ENCODE measurements at places on chromosomes 6 and 20.

GRCh38 chr20:3307725-3308124, 68.7 kb upstream of the SLC4A11 start:
- DNase-seq = no peak

DNA sequence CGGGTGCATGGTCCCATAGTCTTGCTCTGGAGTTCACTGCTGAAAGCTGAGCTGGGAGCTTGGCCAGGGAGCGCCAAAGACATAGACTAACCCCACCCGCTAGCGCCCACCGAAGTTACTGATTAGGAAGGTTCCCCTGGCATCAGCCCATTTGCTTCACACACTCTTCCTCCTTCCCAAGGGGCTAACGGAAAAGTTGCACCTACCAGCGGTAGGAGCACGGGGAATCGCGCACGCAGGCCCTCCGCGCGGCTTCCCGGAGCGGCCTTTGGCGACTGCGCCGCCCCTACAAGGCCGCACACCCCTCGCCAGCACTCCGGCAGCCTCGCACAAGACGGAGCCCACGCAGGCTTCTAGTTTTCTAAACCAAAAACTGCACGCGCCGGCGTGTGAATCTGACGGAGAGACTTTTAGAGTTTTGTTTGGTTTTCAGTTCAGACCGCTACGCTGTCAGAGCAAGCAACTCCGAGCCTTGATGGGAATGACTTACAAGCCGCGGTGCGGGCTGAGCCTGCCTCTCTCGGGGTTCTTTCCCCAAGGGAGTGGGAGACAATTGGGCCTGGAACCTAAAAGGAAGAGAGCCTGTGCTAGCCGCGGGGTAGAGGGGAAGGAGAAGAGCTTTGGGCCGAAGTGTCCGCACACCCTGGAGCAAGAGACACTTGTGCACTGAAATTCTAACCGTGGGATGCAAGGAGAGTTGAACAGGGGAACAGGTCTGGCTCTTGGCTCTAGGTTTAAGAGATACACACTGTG, 891 bp upstream of the POU3F2 start:
- DNase-seq = no peak

- no peak for DNase-seq
Measured at GRCh38 chr20:62887152-62887859, 25.7 kb upstream of the TCFL5 start.

GRCh38 chr6:79798841-79799240, 148.5 kb downstream of the ELOVL4 start:
- no peak for DNase-seq

DNA sequence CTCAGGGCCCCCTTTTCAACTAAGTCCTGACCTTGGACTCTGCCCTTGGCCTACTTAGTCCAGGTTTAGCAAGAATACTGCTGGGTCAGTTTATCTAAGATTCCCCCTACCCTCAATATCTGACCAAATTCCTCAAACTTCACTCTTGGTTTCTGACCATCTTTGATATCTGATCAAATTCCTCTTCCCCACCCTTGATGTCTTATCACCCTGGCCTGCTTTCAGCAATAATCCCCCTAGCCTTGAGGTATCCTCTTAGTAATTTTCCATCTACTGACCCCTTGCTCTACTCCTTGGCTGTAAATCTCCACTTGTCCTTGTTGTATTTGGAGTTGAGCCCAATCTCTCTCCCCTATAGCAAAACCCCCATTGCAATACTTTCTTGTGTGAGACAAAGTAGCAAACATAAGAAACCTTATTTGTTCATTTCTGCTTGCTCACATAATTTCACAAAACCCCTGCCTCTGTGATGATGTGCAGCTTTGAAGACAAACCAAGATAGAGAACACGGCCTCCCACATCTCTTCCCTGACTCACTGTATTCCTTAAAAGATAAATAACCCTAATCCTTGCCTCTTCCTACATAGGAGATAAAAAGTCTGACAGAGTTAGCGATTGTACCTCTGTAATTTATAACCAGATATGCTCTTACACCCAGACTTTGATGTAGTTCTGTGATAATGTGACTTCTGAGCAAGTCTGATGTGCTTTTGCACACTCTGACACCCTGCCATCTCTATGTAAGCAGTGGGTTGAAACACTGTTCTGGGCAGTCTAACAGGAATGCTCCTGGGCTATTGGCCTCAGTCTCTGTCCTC, 13.8 kb upstream of the IYD start:
- no peak for DNase-seq

- no peak for DNase-seq
Measured at GRCh38 chr6:84731901-84732300, 32.5 kb downstream of the TBX18 start.

DNA sequence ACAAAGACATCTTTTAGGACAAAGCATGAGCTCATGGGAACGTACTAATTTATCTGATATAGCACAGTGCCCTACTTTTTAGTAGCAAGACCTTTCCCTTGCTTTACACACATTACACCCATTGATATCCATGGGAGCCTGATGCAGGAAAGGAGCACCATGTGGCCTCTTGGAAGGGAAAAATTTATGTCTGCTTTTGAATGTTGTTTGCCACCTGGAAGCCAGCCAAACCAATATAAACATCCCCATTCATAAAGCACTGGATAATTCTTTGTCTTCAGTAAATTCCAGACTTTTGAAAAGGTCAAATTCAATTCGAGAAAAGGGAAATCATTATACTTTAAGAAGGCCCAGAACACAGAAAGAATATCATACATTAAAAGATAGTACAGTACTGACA, 152.3 kb upstream of the BEND6 start:
- DNase-seq = peak; percentile 53

DNA sequence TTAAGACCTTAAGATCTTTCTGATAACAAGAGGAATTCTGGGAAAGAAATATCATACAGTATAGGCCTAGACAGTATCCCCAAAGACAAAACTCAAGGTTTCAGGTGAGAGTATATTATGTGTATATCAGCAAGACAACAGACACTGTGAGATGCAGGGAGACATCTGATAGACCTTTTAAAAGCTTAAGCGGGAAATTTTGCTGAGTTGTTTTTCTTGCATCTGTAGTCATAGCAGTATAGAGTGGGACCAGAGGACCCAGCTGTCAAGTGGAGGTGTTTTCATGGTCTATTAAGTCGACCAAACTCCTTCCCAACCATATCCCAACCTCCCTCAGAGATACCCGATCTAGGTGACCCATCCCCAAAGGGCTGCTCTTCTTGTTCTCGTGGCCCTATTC, 98.1 kb upstream of the THEMIS start:
- no peak for DNase-seq

- no peak for DNase-seq
Measured at GRCh38 chr20:10919396-10920140, 245.8 kb upstream of the JAG1 start.

DNA sequence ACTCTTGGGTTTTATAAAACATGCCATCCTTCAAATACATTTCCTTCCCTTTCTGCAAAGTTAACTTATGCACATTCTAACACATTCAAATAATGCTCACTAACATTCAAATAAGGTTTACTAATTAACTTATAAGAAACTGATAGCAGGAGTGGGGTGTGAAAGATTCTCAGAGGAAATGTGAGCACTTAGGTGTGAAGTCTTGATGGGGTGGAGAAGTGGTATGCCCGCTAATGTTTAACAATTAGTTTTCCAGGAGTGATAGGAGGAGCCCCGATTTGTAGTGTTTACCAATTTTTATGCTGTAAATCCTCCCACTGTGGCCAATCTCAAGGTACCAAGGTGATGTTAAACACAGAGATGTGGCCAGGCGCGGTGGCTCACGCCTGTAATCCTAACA, 18.3 kb upstream of the DSN1 start:
- DNase-seq = no peak

- DNase-seq = no peak
Measured at GRCh38 chr6:105034470-105034869, 77.6 kb downstream of the LIN28B start.

- DNase-seq = no peak
Measured at GRCh38 chr20:32445539-32446273, 87.6 kb downstream of the ASXL1 start.

DNA sequence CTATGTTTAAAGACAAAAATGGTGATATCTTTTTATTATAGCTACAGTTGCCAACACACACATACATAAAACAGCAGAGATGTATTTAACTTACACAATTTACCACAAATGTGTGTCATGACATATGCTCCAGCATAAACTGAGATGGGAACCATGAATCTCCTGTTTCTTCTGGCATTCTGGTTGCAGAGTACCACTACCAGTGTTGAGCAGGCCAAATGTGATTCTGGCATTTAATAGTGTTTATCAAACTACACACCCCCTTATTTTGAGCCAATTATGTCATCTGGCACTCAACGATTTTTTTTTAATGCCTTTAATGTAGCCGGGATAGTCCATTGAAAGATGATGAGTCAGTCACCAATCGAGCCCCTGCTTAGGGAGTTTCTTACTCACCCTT, 59.0 kb upstream of the TPD52L1 start:
- DNase-seq = no peak

GRCh38 chr6:13515912-13516311, 28.5 kb upstream of the GFOD1 start:
- DNase-seq = no peak

GRCh38 chr6:35718375-35718736, 18.5 kb upstream of the ARMC12 start:
- no peak for DNase-seq

DNA sequence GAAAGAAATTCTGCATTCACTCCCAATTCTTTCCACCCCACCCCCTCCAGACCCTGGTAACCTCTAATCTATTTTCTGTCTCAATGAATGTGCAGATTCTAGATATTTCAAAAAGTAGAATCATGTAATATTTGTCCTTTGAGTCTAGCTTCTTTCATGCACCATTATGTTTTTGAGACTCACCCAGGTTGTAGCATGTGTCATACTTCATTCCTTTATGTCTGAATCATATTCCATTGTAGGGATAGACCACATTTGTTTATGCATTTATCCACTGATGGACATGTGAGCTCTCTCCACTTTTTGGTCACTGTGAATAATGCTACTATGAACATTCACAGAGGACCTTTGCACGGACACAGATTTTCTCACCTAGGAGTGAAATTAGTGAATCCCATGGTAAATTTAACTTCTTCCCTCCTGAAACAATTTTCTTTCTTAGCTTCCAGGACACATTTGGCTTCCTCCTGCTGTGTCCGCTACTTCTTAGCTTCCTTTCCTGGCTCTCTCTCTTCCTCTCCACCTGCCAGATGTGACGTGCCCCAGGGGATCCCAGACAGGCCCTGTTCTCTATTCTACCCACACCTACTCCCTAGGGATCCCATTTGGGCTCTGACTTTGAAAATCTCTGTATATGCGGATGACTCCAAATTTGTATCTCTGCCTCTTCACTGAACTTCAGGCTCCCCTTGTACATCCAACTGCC, 24.1 kb upstream of the ARFGEF2 start:
- DNase-seq = no peak

DNA sequence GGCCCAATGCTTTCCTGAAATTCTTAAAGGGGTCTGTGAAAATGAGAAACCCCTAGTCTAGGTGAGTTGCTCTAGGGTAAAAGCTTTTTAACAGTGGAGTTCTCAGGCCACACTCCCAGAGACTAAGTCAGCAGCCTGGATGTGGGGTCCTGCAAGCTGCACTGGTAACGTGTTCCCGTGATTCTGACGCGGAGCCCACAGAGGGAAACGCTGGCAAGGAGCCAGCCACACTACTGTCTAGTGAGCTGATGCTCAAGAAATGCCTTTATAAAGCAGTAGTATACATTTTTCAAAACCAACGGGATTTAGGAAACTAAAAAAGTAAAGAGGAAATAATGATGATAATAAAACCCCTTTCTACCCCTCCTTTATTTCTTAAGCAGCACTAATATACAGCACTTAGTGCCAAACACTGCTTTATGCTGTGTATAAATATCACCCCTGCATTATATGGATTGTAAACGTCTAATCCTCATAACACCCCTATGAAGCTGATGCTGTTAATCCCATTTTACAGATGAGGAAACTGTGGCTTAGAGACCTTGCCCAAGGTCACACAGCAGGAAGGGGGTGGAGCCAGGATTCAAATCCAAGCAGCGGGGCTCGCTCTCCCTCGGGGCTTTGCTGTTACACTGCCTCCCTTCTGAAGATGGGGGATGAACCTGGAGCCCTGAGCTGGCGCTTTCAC, 25.0 kb downstream of the KCNK15 start:
- DNase-seq = no peak

- no peak for DNase-seq
Measured at GRCh38 chr6:6981681-6982322, 126.0 kb upstream of the RREB1 start.

DNA sequence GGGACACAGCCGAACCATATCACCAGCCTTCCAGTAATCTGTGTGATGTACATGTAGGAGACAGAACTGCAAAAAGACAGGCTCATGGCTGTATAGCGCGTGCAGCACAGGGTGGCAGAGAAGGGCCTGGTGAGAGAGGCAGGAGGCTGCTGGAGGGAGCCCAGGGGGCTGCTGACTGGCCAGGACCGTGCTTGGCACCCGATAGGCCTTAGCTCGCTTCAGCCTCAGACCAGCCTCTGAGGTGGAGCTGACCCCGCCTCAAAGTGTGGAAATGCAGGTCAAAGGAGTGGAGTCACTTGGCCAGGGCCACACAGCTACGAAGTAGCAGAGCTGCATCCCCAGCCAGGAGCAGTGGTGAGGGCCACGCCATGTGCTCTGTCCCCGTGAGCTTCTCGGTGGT, 707.6 kb downstream of the QKI start:
- no peak for DNase-seq

- DNase-seq = no peak
Measured at GRCh38 chr6:72651174-72651573, 29.3 kb downstream of the KCNQ5 start.

DNA sequence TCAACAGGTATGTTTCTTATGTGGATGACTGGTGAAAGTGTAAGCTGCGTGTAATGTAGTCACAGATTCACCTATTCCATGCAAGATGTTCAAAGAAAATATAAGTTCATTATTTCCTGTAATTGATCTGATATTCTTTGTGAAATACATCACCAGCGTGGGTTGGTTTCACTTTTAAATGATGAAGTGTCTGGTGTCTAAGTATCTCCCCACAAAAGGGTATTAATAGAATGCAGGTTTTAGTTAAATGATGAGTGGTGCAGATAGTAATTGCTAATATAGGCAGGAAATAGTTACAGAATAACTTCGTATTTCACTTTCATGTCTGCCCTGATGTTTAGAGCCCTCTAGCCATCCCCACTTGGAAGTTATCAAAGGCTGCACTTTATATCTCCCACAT, 22.2 kb downstream of the PGBD1 start:
- no peak for DNase-seq

GRCh38 chr20:51096582-51097267, 73.8 kb upstream of the KCNG1 start:
- no peak for DNase-seq

DNA sequence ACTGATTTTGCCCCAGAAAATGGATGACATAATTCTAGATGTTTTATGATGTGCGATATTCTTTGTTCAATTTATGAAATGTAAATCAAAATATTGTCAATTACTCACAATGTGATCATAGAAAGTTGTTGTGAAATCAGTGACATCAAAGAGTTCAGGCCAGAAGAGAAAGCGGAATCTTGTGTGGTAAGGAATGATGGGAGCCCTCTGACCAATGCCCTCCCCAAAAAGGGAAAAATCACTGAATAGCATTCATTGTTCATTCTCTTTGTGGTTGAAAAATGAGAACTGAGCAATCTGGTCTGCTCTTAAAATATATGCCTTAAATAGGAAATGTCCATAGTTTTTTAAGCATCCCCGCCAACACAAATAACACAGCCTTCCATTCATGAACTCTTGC, 247.1 kb upstream of the GRIK2 start:
- DNase-seq = no peak

All from NCI-H1417 treated with DMSO at 0.1 percent for 48 hours (cell line).